ENCODE measurements at places on chromosomes 12 and 14.

DNA sequence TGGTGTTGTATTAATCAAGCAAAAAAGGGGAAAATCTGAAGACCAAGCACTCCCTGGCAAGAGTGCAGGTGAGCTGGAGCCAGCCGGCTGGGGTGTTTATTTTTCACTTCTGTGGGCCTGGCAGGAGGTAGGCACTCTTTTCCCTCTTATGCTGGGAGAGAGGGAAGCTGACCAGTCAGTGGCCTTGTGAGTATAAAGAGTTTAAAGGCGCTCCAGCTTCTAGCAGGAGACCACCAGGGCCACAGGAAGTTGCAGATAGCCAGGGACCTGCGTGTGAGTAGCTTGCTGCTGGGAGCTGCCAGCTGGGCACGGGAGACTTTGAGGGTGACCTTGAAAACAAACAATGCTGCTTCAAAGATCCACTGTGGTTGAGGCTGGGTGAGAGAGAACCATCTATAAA, 217.4 kb upstream of the PWP1 start:
- no peak for DNase-seq

- peak; percentile 28 for DNase-seq
Observed at GRCh38 chr12:75979181-75979580, 52.4 kb downstream of the PHLDA1 start.

DNA sequence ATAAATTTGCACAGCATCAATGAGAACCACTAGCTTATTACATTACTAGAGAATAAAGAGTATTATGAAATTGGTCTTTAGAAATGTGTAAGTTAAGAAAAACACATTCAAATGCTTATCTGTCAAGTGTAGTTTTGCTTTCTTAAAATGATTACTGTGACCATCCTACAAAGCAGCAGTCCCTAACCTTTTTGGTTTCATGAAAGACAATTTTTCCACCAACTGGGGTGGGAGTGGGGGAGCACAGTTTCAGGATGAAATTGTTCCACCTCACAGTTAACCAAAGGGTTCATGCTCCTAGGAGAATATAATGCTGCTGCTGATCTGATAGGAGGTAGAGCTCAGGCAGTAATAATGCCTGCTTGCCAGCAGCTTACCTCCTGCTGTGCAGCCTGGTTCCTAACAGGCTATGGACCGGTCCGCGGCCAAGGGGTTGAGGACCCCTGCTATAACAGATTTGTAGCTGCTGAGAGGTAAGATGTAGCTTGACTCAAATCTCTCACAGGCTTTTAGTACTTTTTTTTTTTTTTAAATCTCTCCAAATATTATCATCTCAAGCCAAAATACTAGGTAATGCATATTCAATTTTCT, 45.4 kb downstream of the PPP4R3A start:
- no peak for DNase-seq

- no peak for DNase-seq
Observed at GRCh38 chr12:95269892-95270291, 52.3 kb downstream of the VEZT start.

DNA sequence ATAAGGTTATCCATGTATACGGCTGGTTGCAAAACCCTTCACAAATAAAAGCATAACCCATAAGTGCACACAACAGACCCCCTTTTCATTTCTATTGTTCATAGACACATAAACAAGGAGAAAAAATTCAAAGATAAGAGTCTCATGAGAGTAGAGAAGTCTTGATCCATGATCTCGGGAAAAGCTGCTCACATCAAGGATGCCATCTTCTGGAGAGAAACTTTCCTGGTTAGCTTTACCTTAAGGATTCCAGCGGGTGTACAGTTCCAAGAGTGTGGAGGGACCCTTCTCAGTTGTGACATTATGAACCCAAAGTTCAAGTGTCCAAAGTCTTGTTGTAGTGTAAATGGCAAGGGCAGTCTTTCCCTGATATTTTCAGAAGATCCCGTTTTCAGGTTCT, 144.5 kb downstream of the LLPH start:
- DNase-seq, result no peak

- DNase-seq, result peak; percentile 17
Observed at GRCh38 chr14:67491741-67492507, 3.4 kb upstream of the TMEM229B start.

DNA sequence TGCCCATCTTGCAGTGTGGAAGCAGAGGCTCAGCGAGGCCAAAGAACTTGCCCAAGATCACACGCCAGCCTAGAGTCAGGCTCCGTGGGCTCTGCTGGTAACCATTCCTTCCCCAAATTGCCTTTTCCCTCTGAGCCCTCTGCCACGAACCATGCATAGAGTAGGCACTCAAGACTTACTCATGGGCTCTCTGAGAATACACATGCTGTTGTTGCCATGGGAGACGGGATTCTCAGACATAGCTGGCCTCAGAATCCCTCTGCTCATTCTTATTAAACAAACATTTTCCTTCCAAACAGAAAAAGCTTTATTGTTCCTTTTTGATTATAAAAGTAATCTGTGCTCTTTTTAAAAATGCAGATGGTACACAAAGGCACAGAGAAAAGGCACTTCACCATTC, 52.5 kb upstream of the WSCD2 start:
- DNase-seq, result no peak

- no peak for DNase-seq
Observed at GRCh38 chr14:96584907-96585671, 82.9 kb downstream of the PAPOLA start.

DNA sequence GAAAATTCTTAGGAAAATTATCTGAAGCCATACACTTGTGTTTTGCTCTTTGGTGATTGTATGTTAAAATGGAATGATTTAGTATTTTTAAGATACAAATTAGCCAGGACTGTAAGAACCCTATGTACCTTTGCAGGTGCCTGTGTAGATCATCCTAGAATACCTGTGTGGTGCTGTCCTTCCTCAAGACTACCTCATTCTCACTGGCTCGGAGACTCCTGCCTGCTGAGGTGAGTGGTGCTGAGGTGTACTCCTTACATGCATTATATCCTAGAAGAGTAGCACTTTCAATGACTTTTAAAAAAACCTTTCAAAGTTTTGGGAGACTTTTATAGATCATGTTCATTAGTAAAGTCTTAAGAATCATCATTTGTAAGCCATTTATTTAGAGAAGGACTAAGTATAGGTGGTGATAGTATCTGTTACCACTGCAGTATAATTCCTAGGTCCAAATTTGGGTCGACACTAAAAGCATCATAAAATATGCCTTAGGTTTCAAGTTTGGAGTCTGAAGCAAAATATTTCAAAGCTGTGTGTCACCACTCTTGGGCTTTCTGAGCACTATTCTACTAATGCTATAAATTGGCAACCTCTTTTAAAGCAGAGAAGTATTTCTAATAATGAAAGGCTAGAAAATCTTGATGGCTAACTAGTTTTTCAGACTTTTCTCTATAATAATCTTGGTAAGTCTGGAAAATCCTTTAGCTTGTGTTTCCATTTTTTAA, 36.6 kb downstream of the RASSF8 start:
- DNase-seq, result no peak

GRCh38 chr14:94031883-94032279, 5.7 kb downstream of the OTUB2 start:
- DNase-seq, result no peak

DNA sequence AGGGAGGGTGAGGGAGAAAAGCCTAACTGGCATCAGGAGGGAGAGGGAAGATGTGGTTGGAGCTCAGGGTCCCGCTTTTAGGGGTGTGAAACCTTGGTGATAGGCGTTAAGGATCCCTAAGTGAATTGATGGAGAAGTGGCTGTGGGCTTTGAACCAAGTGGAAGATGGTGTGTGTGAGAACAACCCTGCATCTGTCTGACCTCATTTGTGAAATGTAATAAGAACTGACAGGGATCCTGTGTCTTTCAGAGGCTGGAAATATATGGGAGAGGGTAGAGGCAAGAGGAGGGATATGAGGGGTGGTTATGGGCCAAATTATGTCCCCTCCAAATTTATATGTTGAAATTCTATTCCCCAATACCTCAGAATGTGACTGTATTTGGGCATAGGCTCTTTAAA, 63.8 kb upstream of the NRXN3 start:
- no peak for DNase-seq

GRCh38 chr12:33438025-33438772, 1.4 kb downstream of the SYT10 start:
- DNase-seq, result no peak

DNA sequence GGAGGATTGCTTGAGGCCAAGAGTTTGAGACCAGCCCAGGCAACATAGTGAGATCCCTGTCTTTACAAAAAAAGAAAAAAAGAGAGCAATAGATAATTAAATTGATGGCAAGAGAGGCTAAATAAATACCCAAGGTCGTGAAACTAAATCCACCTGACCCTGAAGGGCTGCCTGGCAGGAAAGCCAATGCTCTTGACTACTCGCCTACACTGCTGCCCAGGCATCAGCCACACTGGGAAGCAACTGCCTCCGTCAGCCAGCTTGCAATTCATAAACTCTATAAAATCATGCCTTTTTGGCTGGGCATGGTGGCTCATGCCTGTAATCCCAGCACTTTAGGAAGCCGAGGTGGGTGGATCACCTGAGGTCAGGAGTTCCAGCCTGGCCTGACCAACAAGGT, 31.7 kb upstream of the RASSF3 start:
- DNase-seq, result no peak

DNA sequence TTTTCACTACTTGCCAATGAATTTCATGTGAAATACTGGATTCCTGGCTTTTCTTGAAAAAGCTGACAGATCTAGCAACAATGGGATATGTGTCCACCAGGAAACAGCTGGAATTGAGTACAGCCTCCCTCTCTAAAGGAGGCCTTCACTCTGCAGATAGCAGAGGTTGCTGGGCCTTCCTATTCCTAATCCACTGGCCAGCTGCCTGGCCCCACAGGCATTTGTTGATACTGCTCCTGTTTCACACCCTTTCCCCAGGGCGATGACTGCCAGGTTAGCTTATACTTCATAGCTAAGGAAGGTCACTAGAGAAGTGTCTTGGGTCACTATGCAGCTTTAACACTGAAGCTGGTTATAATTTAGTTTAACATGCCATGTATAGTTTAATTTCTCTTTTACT, 87.5 kb upstream of the PDZRN4 start:
- peak; percentile 4 for DNase-seq

GRCh38 chr12:31362115-31362758, 36.3 kb upstream of the SINHCAF start:
- no peak for DNase-seq

- DNase-seq, result no peak
Observed at GRCh38 chr12:38869036-38869435, 36.4 kb downstream of the CPNE8 start.

- no peak for DNase-seq
Observed at GRCh38 chr14:100885196-100885595, 18.3 kb downstream of the RTL1 start.

DNA sequence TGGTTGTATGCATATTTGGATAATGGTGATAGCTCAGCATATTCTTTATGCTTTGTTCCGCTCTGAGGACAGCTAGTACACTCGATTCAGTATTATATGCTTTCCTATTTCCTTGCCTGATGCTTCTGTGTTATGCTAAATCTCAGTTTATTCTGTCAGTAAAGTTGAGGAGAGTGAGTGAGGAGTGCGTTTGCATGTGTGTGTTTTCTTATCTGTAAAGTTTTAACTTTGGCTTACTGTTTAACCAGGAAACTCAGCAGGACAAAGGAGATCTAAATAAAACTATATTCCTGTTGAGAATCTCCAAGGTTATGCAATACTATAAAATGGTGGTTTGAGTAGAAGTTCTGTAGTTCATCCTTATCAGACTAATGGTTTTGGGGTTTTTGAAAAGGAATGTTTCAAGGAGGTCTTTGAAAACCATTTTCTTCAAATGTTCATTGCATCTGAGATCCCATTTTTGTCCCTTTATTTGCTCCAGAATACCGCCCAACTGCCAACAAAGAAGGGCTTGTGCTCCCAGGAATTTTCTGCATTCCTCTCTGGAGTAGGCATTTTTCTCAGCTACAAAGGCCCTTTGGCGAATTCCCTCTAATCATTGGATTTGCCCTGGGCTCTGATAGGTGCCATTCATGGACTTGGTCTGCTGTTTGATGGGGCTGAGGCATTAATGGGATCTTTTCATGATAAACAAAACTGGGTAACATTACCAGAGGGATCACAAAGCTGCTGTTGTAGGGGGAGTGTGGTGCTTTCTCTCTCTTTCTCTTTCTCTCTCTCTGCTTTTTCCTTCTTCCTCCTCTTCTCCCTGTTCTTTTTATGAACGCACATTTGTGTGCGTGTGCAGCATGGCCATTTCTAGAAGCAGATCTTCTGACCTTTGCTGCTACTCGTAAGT, 71.7 kb downstream of the HMGA2 start:
- peak; percentile 66 for DNase-seq

GRCh38 chr12:8699714-8700113, 1.9 kb downstream of the RIMKLB start:
- DNase-seq, result no peak

GRCh38 chr12:47343684-47344567, 264.2 kb upstream of the AMIGO2 start:
- no peak for DNase-seq

- no peak for DNase-seq
Observed at GRCh38 chr14:75292886-75293285, 14.3 kb downstream of the FOS start.

- no peak for DNase-seq
Observed at GRCh38 chr12:128970941-128971340, 117.7 kb downstream of the GLT1D1 start.

Measured in amniotic epithelial cell (primary cell).